ENCODE measurements at places on chromosomes 16 and 17. TPM values are rescaled to one million over a fixed set of nuclear protein-coding genes. Genes with fewer than 3 reads are reported as not detected.

The PIK3R5 gene
- total RNA-seq = 52.7 TPM

The CTRB1 gene
- total RNA-seq = not detected

The UBE2Z gene
- 83.3 TPM for total RNA-seq

The PRSS22 gene
- total RNA-seq = not detected

The PRAC1 gene
- not detected for total RNA-seq

The HP gene
- not detected for total RNA-seq

The ULK2 gene
- 14.4 TPM for total RNA-seq

The TEKT1 gene
- not detected for total RNA-seq

The RPS15A gene
- total RNA-seq = 1,747 TPM

GRCh38 chr16:16052916-16053315 lies 103.5 kb downstream of the ABCC1 start:
- DNase-seq = no peak

DNA sequence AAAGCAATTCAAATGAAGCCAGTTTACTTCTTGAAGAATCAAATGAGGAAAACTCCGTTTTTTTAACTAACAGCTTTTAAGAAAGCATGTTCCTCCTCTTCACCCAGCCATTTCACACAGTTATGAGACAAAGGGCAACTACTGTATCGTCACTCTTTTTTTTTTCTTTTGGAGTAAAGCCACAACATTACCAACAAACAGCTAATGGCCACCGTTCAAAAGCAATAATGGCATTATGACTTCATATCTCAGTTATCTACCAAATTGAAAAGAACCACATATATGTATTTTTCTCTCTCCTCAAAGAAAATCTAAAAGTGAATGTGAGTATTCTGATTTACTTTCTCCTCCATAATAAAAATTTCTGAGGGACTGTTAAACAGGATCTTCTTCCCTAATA lies 14.5 kb downstream of the GRB2 start:
- DNase-seq = no peak

DNA sequence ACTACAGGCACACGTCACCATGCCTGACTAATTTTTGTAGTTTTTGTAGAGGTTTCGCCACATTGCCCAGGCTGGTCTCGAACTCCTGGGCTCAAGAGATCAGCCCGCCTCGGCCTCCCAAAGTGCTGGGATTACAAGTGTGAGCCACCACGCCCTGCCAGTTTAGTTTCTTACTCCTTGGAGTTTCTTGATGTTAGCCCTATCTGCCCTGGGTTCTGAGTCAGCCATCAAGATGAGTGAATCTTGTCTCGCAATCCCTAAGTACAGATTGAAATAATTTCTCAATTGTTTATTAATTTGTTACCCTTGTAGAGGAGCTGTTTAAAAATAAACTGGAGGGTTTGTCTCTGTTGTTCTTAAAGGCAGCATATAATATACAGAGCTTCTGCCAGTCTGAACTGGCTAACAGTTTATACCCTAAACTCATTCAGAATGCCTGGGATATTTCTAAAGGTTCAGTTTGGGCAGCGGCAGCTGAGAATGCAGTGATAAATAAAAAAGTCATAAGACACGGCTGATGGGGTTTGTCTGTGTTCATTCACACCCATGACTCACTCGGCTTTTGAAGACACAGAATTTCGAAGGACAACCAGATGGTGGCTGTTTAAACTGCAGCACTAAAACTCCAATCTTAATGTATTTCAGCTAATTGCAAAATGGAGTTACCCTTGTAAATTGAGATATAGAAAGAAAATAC lies 39.6 kb downstream of the GPRC5B start:
- no peak for DNase-seq

- no peak for DNase-seq
Measured at GRCh38 chr17:36188891-36189306, 7.7 kb downstream of the CCL3L1 start.

DNA sequence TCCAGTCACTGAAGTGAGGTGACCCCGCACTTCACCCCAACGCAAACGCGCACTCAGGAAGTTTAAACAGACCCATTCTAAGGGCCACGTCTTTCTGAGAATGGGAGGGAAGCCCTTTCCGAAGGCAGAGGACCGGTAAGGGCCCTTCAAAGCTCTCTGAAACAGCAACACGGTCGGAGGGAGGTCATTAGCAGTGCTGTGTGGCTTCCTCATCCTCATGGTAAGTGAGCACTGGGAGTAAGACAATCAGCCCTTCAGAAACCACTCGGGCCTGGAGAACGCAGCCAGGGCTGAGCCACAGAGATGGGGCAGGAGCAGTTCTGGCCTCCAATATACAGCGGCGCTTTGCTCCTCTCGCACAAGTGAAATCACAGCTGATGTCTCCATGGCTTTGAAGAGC lies 23.7 kb downstream of the SRL start:
- no peak for DNase-seq

GRCh38 chr16:21186326-21186691 lies 25.1 kb downstream of the ZP2 start:
- DNase-seq = no peak

- DNase-seq = no peak
Measured at GRCh38 chr16:55292491-55292890, 31.5 kb upstream of the IRX6 start.

- no peak for DNase-seq
Measured at GRCh38 chr16:77784441-77785372, 3.7 kb upstream of the VAT1L start.

GRCh38 chr16:85344502-85345128 lies 232.3 kb upstream of the CIBAR2 start:
- DNase-seq = no peak

- no peak for DNase-seq
Measured at GRCh38 chr17:72333570-72333969, 212.8 kb downstream of the SOX9 start.

DNA sequence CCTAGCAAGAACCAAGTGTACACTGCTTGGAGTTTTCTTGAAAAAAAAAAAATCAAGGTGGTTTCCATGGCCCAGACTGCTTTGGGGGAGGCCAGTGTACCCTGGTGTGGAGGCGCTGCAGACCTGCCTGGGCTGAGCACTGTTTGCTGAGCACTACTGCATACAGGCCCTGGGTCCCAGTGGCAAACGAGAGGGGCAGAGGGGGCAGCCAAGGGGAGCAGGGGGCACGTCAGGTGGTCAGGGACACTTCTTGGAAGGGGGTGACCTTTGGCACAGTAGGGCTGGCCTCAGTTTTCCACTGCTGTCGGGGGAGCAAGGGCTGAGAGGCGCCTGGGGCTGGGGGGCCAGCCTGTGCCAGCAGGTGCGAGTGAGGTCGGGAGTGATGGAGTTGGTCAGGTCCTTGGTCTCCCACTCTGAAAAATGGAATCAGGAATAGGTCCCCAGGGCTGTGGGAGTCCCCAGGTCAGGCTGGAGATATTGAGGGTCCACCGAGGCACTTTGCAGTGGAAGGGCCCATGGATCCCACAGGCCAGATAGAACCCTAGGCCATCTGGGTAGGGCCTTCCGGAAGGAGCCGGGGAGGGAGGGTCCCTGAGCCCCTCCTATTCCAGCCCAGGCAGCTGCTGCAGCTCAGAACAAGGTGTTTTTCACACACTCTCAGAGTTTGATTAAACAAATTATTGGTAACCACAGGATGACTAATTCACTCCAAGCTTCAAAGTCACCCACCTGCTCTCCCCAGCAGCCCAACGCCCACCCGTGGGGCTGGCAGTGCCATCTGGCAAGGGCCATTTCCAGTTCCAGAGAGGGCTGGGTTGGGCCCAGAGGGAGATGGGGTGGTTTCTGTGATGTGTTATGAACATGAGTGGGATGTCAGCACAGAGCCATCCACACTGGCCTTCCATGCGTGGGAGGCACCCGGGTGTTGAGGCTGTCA lies 3.5 kb downstream of the ZFPM1 start:
- DNase-seq = no peak

- DNase-seq = no peak
Measured at GRCh38 chr17:75407655-75408352, 2.3 kb upstream of the GRB2 start.

DNA sequence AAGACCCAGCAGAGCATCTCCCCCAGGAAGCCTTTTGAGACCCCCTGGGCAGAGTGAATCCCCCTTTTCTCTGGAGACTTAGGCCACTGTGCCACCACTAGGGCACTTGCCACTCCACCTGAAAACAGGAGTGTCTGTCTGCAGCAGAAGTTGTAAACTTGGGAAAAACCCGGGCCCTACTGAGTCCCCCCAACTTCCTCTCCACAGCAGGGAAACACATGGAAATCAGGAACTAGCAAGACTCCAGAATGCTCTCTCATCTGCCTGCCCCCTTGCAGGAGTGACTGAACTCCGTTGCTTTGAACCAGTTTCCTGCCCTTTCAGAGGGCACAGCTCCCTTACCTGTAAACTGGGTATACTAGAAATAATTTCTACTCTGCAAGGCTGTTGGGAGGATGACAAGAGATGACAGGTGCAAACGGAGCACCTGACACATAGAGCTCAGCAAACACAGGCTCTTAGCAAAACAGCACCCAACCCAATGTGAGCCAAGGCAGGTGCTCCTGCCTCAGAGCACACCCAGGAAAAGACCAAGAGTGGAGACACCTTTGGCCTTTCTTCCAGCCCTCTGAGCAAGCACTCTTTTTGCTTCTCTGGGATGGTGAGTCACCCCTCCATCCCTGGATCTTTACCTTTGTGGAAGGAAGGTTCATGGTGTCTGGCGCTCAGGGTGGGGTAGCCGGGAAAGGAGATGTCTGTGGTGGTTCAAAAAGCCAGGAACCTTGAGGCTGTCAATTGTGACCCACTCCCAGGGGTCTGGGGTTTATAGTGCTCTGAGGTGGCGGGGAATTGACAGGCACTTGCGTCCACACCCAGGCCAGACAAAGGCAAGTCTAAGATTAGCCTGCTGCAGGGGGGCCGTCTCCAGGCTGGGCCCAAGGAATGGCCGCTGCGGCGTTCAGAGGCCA lies at the start of gene HCRT:
HCRT (minus strand) TSS at position 740 of the 908 bp plus-strand sequence; CDS start at position 653, 87 bp downstream.
- DNase-seq = no peak

GRCh38 chr16:12148120-12148519 lies 171.6 kb downstream of the SNX29 start:
- no peak for DNase-seq

GRCh38 chr17:57459286-57459915 lies 203.1 kb downstream of the MSI2 start:
- DNase-seq = peak; percentile 55

- no peak for DNase-seq
Measured at GRCh38 chr16:28937222-28937876, 5.6 kb downstream of the CD19 start.

- no peak for DNase-seq
Measured at GRCh38 chr17:61368049-61368831, 31.4 kb upstream of the TBX2 start.

DNA sequence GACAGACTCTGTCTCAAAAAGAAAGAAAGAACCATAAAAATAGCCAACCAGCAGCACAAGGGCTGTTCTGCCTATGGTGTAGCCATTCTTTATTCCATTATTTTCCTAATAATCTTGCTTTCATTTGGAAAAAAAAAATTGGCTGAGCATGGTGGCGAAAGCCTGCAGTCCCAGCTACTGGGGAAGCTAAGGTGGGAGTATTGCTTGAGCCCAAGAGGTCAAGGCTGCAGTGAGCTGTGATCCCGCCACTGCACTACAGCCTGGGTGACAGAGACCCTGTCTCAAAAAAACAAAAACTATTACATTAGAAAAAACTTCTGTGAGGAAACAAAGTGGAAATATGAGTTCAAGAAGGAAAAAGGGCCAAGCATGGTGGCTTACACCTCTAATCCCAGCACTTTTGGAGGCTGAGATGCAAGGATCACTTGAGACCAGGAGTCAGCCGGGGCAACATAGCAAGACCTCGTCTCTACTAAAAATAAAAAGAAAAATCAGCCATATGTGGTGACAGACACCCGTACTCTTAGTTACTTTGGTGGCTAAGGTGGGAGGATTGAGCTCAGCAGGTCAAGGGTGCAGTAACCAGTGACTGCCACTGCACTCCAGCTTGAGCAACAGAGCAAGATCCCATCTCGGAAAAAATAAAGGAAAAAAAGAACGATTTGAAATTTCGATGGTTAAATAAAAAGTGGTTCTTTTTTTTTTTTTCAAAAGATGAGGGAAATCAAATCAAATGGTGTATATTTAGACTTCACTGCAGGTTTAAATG lies 2.5 kb downstream of the DCAKD start:
- no peak for DNase-seq

Measured in activated CD4-positive, alpha-beta memory T cell treated with anti-CD3 and anti-CD28 coated beads, Interleukin-2, amount 10 ng/mL, durations not matched to agents 7 days and 5 days (primary cell).